Heart left ventricle (tissue), 16 donors: ENCODE measurements at places on chromosomes 12 and 14.
A peak's percentile ranks its signal among the peaks of the same experiment; 100 is the strongest.

- no peak for DNase-seq
These were observed 1009.5 kb upstream of the TMEM132C start for GRCh38 chr12:127257366-127257935.

DNA sequence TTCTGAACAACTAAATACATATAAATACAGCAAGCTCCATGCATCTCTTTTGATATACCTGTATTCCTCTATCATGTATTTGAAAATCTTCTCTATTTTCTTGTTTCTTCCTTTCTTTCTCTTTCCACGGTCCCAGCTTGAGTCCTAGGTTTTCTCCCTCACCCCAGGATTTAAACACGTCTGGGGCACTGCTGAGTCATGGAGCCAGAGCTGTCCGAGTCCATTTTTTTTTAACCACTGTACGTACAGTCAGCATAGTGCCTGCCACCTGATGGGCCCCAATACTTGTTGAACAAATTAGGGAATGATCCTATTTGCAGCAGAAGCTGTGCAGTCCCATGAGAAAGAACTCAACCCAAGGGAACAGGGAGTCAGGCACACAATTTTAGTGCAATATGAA lies 158.1 kb downstream of the ATP23 start:
- no peak for DNase-seq

- peak; percentile 80 for DNase-seq
These were observed 52.0 kb upstream of the ITPR2 start for GRCh38 chr12:26884765-26885576.

DNA sequence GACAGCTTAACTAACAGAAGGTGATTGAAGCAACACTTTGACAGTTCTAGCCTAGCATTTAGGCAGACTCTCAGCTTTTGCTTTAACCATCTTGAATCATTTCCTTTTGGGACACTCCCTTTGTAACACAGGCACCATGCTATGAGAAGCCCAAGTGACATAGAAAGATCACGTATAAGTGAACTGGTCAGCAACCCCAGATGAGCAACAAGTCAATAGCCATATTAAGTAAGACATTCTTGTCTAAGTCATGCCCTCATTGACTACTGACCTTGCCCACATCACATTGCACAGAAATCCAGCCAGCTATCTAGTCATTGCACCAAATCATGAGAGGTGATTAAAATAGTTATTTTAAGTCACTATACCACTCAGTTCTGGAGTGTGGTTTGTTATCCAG lies 476.8 kb downstream of the TRHDE start:
- no peak for DNase-seq

DNA sequence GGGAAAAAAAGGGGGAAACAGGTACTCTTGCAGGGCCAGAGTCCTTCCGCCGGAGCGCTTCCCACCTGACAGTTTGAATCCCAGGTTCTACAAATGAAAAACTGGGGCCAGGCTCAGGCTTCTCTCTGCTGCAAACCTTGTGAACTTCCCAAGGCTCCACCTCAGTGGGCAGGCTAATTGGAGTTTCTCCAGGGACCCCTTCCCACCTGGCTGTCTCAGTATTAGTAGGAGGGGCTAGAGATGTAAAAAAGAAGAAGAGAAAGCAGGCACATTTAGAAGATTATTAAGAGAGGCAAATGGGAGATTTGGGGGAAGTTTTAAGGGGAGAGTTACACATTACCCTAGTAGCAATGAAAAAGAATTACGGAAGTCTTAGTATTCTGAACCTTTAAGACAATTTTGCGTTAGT lies 20.0 kb upstream of the CLEC2D start:
- no peak for DNase-seq

- DNase-seq: no peak
These were observed 37.2 kb downstream of the TSHR start for GRCh38 chr14:80992580-80992979.

- no peak for DNase-seq
These were observed 2.1 kb downstream of the PRPH start for GRCh38 chr12:49296836-49297694.

DNA sequence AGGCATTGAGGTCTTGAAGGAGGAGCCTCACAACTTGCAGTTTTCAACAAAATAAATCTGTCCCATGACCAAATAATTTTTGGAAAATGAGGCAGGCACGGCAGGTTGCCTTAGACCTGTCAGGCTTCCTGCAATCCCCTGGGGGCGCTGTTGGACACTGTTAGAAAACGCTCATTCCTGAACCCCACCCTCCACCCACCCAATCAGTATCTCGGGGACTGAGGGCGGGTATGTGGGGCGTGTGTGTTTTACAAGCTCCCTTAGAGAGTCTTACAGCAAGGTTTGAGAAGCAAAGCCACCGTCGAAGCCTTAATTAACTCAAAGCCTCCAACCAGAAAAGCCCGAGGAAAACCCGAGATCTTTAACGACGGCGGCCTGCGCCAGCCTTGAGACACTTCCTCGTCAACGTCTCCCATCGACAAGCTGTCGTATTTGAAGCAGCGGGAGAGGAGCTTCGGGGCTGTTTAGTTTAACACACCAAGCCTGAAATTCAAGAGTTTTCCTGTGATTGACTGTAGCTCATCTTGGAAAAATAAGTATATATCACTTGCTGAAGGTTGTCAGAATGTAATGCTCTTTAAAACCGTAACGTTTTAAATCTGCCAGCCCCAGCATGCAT lies 123.0 kb downstream of the GLT1D1 start:
- DNase-seq: no peak

GRCh38 chr12:20040184-20040583 lies 328.2 kb upstream of the PDE3A start:
- no peak for DNase-seq

GRCh38 chr12:12425616-12426015 lies 68.7 kb downstream of the BORCS5 start:
- DNase-seq: no peak

DNA sequence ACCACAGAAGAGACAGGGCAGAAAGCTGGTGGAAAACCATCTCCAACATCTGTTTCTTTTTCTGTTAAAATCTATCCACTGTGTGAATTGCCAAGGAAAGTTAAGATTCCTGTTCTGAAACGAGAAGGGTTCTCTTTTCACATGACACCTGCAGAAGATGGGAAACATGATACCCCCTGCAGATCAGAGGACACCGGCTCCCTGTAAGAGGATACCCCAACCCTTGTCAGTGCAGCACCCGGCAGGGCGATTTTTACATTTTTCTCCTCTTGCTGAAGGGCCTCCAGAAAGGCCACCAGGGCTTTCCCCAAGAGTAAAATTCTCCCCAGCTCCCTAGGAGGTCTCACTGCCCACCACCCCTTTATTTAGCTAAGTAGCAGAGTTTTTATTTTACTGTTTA lies 48.2 kb downstream of the DPF3 start:
- DNase-seq: no peak

DNA sequence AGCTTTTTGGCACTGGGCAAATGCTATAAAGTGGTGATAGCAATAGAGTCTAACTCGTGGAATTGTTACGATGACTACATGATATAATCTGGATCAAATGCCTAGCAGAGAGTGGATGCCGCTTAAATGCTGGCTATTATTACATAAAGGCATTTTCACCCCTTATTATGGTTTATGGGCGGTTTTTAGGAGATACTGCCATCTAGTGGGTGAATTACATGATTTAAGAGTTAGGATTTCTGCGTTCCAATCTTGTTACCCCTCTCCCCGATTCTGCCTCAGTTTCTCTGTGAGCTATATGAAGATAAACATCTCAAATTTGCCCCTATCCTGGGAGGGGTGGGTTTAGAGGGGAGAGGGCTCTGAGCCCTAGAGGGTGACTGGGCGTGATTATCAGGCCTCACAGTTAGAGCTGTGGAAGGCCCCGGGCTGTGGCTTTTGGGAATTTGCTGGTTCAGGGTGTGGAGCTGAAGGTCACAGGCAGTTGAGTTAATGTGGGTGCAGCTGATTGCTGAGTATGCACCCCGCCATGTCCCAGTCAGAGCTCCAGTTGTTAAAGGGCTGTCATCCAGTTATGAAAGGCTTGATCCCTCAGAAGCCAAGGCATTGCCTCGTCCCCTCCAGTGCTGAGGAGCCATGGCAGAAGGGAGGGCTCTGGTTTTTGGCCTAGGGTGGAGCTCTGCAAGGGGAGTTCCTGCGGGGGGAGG lies 14.4 kb downstream of the CLSTN3 start:
- DNase-seq: no peak

GRCh38 chr14:36075203-36075602 lies 101.3 kb downstream of the PTCSC3 start:
- no peak for DNase-seq

- DNase-seq: no peak
These were observed 45.5 kb upstream of the TMEM263 start for GRCh38 chr12:106910202-106910601.

- DNase-seq: no peak
These were observed 4.2 kb downstream of the PPM1H start for GRCh38 chr12:62930546-62931425.

- DNase-seq: no peak
These were observed 299.8 kb downstream of the KCNH5 start for GRCh38 chr14:62745496-62745895.

DNA sequence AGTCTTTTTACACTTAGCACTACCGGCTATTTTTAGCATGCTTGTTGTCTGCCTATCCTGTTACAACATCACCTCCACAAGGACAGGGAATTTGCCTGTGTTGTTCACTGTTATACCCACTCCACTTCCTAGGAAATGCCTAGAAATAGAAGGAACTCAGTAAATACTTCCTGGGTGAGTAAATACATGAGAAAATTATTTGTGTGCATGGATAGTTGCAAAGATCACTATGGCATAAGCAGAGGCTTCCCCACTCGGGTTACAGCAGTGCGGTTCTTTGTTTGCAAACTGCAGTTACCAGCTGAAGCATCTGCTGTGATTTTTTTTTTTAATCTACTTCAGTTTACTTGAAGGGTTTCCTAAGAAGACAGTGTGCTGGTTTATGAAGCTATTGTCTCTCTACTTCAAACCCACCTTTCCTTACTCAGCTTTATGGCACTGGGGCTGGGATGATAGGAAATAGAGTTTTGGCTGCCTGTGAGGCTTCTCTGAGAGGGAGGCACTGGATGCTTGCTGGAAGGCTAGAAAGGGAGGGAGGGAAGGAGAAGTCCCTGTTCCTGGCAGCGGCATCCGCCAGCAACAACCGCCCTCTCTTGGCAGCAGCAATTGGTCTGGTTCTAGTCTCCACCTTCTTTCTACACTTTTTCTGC lies 29.0 kb downstream of the PDE6H start:
- DNase-seq: peak; percentile 50

GRCh38 chr12:47268501-47269454 lies 189.0 kb upstream of the AMIGO2 start:
- DNase-seq: no peak

GRCh38 chr12:7015555-7016370 lies 2.5 kb downstream of the LPCAT3 start:
- no peak for DNase-seq

DNA sequence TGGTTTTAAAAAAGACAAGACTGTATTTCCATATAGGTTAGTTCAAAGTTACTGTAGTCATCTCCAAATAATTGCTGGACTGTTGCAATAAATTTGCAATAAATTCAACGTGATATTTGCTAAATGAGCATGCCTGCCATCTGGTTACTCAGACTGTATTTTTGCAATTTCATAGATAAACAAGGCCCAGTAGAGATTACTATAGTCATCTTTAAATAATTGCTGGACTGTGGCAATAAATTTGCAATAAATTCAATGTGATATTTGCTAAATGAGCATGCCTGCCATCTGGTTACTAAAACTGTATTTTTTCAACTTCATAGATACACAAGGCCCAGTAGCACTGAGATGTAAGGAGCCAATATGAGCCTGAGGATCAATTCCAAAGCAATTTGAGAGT lies 5.6 kb downstream of the NTN4 start:
- DNase-seq: no peak

GRCh38 chr14:69582212-69582611 lies 7.5 kb upstream of the CCDC177 start:
- DNase-seq: no peak

GRCh38 chr12:100138803-100139098 lies 3.9 kb downstream of the BLTP3B start:
- DNase-seq: no peak

GRCh38 chr12:131831635-131832041 lies 3.4 kb downstream of the MMP17 start:
- DNase-seq: no peak

- no peak for DNase-seq
These were observed 172.8 kb downstream of the ETV6 start for GRCh38 chr12:11822081-11822834.

GRCh38 chr12:80175307-80175930 lies 76.1 kb downstream of the OTOGL start:
- no peak for DNase-seq

DNA sequence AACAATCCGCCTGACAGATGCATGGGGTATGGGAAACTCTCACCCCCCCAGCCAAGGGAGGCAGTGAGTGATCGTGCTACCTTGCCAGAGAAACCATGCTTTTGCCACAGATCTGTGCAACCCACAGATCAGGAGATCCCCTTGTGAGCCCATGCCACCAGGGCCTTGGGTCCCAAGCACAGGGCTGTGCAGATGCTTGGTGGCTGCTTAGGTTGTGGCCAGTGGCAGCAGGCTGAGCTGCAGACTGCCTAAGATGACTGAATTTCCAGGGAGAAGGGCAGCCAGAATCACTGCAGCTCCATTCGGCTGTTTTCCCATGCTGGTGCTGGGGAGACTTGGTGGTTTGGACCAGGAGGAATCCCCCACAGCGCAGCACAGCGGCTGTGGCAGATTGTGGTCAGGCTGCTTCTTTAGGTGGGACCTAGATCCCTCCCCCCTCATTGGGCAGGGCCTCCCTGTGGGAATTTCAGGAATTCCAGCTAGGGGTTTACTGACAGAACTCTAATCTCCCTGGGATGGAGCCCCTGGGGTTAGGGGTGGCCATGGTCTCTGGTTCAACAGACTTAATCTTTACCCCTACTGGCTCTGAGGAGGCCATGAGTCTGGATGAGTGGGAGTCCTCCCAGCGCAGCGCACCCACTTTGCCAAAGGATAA lies 264.6 kb upstream of the DAAM1 start:
- no peak for DNase-seq

DNA sequence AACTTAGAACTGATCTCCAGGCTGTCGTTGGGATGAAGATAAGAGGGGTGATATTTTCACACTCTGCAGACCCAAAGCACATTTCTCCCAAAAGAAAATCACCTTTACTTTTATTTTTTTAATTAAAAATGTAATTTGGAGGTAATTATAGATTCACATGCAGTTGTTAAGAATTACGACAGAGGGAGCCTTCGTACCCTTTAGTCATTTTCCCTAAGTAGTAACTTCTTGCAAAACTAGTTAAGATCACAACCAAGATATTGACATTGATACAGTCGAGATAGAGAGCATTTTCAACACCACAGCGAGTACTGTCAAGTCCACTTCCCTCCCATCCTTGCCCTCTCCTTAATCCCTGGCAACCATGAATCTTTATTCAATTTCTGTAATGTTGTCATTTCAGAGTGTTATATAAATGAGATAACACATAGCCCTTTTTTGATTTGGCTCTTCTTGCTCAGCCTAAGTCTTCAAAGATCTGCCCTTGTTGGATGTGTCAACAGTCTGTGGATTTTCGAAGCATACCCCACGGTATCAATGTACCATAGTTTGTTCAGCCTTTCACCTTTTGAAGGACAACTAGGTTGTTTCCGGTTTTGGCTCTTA lies 39.6 kb downstream of the DNAH10 start:
- no peak for DNase-seq

GRCh38 chr12:131363841-131364495 lies 346.9 kb upstream of the SFSWAP start:
- no peak for DNase-seq
